ENCODE measurements at places on chromosomes 3 and 15. TPM values are rescaled to one million over a fixed set of nuclear protein-coding genes. Genes with fewer than 3 reads are reported as not detected.

Gene STRC
- under 0.01 TPM for total RNA-seq

Gene MYRIP
- under 0.01 TPM for total RNA-seq

Gene GUCA1C
- not detected for total RNA-seq

Gene EIF2A
- total RNA-seq: 127 TPM

Gene MNS1
- 0.47 TPM for total RNA-seq

Gene TMEM158
- total RNA-seq: 8.7 TPM
